ENCODE measurements at places on chromosomes 1 and 21.

- no peak for DNase-seq
These were observed 23.5 kb upstream of the ZBTB18 start for GRCh38 chr1:244027491-244028145.

DNA sequence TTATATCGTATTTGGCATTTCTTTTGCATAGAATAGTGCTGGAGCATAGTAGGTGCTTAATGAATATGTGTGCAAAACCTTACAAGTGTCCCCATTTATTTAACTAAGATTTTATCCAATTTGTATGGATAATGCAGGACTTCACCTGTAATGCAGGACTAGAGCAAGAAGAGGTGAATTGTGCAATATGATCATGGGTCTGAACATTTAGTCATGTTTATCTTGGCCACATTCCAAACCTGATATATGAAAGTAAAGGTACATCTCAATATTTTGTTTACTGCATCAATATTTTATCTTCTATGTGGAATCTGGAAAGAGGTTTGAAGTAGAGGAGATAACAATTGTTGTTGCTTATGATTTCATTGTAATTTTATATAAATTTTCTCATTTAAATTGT is 1626.7 kb upstream of the B3GALT2 start:
- DNase-seq = no peak

GRCh38 chr1:43935711-43936427 is 2.3 kb downstream of the ARTN start:
- no peak for DNase-seq

GRCh38 chr1:98385652-98386051 is 275.9 kb upstream of the SNX7 start:
- no peak for DNase-seq

DNA sequence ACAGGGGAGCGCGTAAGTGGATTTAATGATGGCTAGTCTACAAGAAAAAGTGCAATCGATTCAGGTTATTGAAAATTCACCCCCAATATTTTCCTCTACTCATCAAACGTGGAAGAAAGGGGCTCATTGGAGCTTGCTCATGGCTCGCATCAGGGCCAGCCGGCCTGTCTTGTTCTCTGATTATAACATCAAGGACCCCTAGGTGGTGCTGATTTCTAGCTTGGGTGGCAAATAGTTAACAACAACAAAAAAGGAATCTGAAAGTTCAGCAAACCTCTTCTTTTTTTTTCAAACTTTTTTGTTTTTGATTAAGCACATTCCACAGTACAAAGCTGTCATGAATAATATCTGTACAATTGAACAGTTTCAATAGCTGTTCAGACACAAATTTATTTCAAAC is 35.8 kb upstream of the SOD1 start:
- DNase-seq = no peak

DNA sequence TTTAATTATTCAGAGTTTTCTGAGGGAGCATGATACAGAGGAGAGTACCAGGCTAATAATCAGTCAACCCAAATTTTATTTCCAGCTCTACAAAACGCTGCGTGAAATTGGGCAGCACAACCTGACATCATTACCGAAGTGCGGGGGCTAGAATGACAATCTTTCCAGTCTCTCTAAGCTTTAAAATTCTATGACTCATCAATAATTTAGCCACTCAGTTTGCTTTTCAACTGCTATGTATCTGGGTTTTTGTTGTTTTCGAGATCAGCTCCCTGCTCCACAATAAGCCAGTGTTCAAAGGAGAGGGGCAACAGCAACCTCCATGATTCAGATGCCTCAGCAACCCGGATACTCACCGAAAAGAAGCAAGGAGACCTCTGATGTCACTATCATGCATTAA is 13.9 kb downstream of the SORT1 start:
- no peak for DNase-seq

DNA sequence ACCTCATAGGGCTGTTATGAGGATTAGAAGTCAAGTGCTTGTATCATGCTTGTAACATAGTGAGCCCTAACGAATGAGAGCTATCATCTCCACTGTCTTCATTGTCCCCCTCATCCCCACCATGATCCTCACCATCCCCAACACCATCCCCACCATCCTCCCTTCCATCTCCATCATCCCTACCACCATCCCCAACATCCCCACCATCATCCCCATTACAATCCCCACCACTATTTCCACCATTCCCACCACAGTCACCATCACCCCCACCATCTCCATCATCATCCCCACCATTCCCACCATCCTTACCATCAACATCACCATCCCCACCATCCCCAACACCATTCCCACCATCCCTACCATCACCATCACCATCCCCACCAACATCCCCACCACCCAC is 39.1 kb upstream of the PADI1 start:
- no peak for DNase-seq

DNA sequence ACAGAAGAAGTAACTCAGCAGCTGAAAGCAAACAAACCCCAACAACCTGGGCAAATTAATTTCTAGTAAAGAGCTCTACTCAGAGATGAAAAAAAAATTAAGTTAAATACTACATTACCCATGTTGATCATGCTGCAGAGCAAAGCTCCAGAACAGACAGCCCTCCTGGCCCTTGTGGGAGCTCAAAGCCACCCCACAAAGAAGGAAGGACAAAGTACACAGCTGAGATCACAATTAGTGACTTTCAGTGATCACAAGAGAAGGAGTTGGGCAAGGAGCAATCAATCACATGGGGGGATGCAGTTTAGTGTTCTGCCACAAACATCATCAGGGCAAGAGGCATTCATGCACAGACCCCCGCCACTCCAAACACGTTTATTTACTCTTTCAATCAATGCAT is 114.2 kb downstream of the DAB1 start:
- no peak for DNase-seq

GRCh38 chr1:91511386-91511785 is 10.7 kb downstream of the CDC7 start:
- DNase-seq = no peak

DNA sequence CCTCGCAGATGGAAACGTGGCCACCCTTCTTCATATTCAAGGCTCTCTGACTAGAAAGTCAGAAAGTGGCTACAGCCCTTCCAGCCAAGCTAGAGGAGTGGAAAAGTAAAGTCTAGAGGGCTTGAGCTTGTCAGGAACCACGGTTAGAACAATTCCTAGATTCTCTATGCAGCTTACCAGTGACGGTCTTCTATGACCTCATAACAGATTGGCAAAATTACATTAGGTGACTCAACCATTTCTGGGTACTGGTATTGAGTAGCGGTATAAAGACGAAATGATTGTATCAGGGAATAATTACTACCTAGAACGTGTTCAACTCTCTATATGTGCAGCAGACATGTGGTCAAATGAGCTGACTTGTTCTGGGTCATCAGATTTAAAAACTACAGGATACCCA is 155.0 kb upstream of the RUNX1 start:
- DNase-seq = no peak

DNA sequence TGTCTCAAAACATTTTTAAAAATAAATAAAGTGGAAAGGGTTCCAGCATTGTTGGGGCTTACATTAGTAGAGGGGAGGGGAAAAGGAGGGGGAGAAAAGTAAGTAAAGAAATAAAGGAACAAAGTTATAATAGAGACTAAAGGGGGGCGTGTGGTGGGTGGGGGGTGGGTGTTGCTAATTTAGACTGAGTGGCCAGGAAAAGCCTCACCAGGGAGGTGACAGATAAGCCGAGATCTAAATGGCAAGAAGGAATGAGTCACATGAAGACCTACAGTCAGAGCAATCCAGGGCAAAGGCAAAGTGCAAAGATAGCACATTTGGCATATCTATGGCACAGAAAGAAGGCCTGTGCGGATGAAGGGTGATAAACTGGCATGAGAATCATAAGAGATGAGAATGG is 7.5 kb downstream of the MPL start:
- DNase-seq = no peak

- DNase-seq = no peak
These were observed 41.0 kb downstream of the GATAD2B start for GRCh38 chr1:153881751-153882150.

DNA sequence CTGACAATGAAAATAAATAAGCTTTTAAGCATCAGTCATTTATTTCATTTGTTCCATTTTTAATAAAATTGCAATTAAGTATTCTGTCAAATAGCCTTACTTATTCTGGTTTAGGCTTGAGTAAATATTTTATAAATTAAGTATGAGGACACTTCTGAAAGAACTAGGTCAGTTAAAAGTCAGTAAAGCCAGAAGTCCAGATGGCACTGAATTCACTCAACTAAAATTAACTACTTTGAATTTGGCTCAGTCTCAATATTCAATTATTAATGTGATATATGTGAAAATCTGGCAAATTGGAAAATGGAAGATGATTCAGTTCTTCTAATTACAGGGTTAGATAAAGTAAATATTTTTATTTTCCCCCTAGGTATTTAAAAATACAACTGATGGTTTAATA is 174.2 kb downstream of the BRINP3 start:
- no peak for DNase-seq

GRCh38 chr1:213381572-213382084 is 330.6 kb downstream of the RPS6KC1 start:
- DNase-seq = no peak

DNA sequence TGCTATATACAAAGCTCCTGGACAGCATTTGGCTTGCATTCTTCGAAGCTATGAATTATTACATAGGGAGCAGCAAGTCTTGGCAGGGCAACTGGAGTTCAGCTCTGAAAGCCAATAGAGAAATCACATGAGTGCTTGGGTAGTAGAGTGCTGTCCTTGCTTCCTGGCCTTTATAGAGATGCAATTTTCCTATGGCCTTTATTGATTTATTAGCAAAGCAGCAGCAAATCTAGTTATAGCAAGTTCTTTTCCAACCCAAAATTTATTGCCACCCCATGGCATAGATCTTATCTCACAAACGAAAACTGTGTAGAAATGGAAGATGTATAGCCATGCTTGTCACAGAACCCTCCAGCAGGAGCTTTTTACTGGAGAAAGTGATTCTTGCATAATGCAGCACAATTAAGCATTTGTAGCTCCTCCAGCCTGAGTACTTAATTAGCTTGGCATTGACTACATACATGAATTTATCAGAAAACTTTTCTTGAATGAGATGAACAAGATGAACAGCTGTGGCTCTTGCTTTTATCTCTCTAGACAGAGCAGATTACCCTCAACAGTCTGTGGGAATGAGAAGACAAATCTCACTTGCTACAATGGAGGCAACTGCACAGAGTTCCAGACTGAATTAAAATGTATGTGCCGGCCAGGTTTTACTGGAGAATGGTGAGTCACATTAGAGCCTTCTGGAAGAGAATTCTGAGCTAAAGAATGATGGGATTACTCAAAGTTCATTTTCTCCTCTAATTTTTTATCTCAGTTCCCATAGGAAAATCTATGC is 170.1 kb downstream of the CRB1 start:
- DNase-seq = no peak

DNA sequence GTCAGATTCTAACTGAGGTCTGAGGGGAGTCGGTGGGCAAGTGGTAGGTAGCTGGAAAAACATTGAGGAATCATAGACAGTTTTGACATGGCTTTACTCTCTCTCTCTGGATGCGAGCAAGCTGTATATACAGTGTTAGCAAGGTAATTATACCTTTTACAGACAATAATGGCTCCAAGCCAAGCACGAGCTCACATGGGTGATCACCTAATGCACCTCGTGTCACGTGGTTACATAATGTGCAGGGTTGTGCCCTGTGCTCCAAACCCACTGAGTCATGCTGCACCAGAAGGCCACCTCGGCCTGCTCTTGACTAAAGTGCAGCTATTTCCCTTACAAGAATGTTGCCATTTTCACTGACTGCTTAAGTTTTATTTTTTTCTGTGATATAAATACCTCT is 7.6 kb upstream of the CLCA2 start:
- no peak for DNase-seq

DNA sequence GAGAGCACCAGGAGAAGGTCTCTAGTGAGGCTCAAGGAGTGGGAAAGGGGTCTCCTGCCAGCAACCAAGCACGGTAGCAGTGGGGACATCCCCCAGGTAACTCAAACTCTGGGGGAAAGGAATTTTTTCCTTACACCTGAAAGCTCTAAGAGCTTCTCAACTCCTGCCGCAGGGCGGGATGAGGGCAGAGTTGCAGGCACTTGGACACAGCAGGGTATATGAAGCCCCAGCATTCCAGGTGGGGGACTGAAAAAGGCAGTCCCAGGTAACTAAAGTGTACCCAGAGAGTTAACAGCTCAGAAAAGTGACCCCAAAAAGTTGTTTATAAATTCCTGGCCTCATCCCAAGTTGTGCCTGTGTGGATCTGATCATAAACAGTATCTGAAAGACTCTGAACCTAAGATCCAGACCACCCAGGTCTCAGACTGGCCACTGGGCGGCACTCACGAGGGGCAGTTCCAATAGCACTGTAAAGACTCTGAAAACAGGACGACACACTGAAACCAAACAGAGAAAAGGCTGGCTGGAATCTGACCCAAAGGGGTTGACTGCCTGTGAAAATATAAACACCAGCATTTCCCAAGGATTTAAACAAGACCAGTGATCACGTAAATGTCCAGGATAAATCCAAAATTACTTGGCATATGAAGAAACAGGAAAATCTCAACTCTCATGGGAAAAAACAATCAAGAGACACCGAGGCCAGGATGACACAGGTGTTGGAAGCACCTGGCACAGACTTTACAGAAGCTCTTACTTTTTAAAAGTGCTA is 47.5 kb downstream of the HSF2BP start:
- no peak for DNase-seq

- DNase-seq = no peak
These were observed 40.7 kb downstream of the TOMM20 start for GRCh38 chr1:235087906-235088305.

- DNase-seq = peak; percentile 1
These were observed 82.1 kb downstream of the GFI1 start for GRCh38 chr1:92404661-92405060.

DNA sequence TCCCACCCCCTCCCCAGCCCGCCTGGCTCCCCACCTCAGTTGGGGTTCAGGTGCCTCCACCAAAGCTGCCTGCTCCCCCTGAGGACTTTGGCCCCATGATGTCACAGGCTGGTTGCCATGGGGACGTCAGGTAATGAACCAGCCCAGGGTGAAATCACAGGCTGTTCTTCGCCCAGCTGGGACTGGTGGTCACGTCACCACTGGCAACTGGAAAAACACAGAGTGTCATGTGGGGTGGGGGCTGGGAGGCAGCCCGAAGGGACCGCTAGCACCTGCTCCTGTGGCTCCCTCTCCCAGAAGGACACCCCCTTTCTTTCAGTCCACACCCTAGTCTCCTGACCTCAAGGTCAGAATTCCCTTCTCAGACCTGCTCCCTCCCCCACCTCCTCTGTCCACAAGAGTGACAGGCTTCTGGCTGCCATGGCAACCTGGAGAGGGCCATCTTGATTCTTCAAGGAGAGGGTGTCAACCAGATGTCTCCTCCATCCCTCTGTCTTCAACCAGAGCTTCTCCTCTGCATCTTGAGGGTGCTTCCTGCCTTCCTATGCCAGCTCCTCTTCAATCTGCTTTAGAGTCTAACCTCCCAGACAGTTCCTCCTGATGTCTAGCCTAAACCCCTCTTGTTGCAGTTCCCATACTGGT is 6.2 kb downstream of the FAM131C start:
- DNase-seq = peak; percentile 58
